ENCODE measurements at places on chromosomes 2 and 18.
A peak's percentile ranks its signal among the peaks of the same experiment; 100 is the strongest.

DNA sequence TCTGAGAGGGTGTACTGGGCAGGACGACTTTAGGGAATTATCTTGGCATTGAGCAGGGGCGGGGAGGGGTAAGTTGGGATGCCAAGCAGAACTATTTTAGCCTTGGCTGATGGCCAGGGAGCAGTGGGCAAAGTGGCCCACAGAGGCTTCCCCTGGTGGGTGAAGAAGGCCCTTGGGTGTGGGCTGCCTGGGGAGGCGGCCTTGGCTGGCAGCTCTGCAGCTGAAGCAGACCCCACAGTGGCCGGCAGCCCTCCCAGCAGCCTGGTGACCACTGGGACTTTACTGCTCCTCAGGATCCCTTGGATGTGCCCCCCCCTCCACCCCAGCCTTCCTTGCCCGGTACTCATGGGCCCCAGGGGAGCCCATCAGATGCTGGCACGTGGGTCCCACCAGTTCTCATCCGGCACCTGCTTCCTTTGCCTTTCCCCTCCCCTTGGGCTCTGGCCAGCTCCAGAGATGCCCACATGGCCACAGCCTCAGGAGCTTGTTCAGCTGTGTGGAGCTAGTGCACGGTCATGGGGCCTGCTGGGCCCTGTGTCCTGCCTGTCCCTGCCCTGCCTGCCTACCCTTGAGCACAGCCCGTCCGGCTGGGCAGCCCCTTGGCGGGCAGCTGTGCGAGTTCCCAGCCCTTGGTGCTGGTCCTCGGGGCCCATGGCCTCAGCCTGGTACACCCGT, 122.1 kb upstream of the HS6ST1 start:
- DNase-seq = no peak

DNA sequence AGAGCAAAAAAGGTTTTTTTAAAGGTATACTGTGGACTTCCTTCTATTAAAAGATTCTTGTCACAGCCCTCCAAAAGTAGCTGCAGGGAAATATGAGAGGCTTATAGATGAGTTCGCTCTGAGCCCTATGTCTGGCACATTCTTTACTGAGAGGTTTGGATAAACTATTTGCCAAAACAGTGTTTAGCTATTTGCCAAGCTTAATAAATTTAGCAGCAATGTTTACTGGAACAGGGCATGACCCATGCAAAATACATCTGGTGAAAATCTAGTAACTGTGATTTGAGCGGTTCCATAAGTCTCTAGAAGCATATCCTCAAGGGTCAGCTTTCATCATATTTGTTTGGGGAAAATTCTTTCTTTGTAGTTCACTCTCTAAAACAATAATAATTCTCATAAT, 1696.7 kb upstream of the PIK3C3 start:
- DNase-seq = no peak

GRCh38 chr18:31658670-31659575, 25.5 kb downstream of the B4GALT6 start:
- DNase-seq = peak; percentile 40

DNA sequence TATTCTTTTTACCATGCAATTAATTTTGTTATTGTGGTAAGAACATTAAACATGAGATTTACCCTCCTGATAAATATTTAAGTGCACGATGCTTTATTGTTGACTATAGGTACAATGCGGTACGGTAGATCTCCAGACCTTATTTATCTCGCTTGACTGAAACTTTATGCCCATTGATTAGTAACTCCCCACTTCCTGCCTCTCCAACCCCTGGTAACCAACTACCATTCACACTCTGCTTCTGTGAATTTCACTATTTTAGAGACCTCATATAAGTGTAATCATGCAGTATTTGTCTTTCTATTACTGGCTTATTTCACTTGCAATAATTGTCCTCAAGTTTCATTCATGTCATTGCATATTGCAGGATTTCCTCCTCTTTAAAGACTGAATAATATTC, 195.7 kb upstream of the ID2 start:
- DNase-seq = no peak

DNA sequence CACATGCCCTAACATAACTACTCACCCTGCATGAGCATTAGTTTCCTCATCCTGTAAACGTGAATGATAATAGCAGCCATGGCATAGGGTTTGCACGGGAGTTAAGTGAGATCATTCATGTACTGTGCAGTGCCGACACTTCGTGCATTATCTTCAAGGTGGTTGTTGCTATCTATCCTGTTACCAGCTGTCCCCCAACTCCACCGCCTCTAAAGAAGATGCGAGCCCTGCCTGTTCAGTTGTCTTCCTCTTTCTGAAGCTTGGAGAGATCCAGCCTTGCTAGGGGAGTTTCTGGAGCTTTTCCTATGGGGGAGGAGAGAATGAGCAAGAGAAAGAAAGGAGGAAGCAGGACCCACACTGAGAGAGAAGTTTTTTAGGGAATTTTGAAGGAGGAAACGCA, 34.4 kb downstream of the YPEL5 start:
- DNase-seq = no peak

DNA sequence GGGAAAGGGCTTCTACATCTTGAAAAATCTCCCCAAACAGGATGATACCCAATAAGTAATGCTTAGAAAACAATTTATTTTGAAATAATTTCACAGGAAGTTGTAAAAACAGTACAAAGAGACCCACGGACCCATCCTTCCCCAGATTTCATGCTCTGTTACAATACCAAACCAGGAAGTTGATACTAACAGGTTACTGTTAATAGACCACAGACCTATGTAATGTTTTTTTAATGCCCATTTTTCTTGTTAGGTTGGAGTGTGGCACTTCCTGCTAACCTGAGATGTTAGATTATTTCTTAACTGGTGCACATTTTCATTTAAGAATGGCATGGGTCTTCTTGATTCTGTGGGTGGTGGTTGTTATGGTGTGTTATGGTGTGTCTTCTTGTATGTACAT, 21.4 kb upstream of the MGAT5 start:
- no peak for DNase-seq

- no peak for DNase-seq
Measured at GRCh38 chr2:240825476-240825875, 5.5 kb upstream of the KIF1A start.

GRCh38 chr2:10043906-10044601, 704 bp downstream of the KLF11 start:
- DNase-seq = peak; percentile 94

All from activated T-cell treated with anti-CD3 and anti-CD28 coated beads, Interleukin-2, amount 50 U/mL, for 72 hours (primary cell).